Esophagus squamous epithelium (tissue), 5 donors: ENCODE measurements at places on chromosomes 6 and 20.

- DNase-seq: no peak
These were observed 443.1 kb upstream of the FLRT3 start for GRCh38 chr20:14780508-14780907.

DNA sequence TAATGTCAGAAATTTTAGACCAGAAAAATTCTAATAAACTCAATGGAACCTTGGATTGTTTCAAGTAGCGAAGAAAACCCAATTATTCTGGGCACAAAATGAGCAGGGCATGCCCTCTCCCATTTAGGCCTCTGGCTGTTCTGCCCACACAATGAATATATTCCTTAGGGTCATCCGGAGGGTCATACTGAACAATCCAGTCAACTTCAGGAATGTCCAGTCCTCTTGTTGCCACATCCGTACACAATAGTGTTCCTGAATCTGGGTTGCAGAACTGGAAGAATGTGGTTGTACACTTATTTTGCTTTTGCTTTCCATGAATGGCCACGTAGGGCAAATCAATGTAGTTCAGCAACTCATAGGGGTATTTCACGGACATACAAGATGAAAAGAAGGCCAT is 23.4 kb upstream of the RNF144B start:
- no peak for DNase-seq

DNA sequence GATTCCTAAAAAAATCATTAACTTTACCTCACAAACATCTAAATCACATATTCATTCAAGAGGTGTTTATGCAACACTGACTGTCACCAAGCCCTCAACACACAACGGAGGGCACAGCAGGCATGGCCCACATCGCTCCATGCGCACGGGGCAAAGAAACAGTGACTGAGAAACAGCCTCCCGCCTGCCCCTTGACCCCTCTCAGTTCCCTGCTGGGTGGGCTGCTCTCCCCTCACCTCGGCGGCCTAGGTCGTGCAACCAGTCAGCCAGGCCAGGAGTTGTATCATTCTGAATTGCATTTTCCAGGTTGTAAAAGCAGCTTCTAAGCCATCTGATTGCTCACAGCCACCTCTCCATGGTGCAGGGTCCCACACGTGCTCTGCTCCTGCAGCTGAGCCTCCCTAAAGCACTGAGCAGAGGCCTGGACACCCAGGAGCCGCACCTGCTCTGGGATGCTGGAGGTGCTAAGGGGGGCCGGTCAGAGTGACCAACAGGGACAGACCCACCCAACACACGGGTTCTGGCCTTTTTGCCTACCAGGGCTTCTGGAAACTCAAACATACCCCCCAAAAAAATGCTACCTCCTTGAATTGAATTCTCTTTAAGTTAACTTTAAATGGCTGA is 37.9 kb downstream of the TAF4 start:
- no peak for DNase-seq

GRCh38 chr20:1844325-1845162 is 50.7 kb upstream of the SIRPA start:
- no peak for DNase-seq

- DNase-seq: no peak
These were observed 62.0 kb downstream of the CRYBG1 start for GRCh38 chr6:106422534-106422933.

- DNase-seq: no peak
These were observed 122.2 kb upstream of the PTPN1 start for GRCh38 chr20:50387996-50388332.

GRCh38 chr20:16821211-16822089 is 73.3 kb downstream of the OTOR start:
- no peak for DNase-seq
